ENCODE measurements at places on chromosomes 2 and 18. TPM values are rescaled to one million over a fixed set of nuclear protein-coding genes. Genes with fewer than 3 reads are reported as not detected.

Gene STAT4
- 0.16 TPM for total RNA-seq

Gene MREG
- total RNA-seq = 25.3 TPM

Gene GREB1
- 36.5 TPM for total RNA-seq

Gene DSG1
- not detected for total RNA-seq

Gene ERICH2
- total RNA-seq = not detected

Gene PUS10
- total RNA-seq = 2.5 TPM

Gene BBS5
- 0.35 TPM for total RNA-seq

DNA sequence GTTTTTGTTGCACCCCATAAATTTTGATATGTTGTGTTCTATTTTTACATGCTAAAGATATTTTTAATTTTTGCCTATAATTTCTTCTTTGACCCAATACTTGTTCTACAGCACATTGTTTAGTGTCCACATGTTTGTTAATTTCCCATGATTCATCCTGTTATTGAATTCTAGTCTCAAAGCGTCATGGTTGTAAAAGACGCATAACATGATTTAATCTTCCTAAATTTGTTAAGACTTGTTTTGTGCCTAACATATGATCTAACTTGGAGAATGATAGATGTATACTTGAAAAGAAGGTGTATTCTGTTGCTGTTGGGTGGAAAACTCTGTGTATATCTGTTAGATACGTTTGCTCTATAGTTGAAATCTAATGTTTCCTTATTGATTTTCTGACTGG, 27.1 kb upstream of the SULT1C3 start:
- no peak for DNase-seq

GRCh38 chr2:149160701-149161217, 122.3 kb downstream of the LYPD6B start:
- DNase-seq = no peak

GRCh38 chr2:62760026-62760425, 54.5 kb downstream of the EHBP1 start:
- no peak for DNase-seq

DNA sequence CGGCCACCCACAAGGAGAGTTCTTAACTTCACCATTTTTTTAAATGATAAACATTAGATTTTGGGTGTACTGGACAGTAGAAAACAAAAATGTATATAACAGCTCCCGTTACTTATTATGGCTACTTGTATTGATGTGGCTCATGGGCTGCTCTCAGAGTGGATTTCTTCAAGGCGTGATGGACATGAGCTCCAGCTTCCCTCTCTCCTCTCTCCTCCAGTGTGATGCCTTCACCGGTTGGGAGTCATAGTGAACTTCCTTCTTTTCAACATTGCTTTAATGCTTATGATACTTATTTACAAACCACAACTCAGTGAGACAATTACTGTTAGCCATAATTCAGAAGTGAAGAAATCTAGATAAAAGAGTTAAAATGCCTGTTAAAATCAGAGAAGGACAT, 515.2 kb downstream of the RNF144A start:
- no peak for DNase-seq

GRCh38 chr18:3579701-3580100, 129.7 kb downstream of the TGIF1 start:
- no peak for DNase-seq

DNA sequence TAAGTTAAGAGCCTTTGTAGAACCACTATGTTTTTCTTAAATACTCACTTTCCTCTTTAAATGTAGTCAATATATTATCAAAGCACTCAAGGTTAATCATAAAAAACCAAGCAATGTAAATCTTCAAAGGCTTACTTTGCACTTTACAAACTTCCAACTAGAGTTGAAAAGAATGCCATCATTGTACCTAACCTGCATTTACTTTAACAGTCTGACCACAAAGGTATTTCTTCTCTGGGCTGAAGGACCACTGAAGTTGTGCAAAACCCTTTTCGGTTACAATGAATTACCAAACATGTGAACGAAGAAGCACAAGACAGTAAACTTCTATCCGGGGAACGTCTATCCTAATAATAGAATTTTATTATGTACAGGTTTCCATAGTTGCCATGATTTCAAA, 3.0 kb downstream of the HNRNPLL start:
- no peak for DNase-seq

DNA sequence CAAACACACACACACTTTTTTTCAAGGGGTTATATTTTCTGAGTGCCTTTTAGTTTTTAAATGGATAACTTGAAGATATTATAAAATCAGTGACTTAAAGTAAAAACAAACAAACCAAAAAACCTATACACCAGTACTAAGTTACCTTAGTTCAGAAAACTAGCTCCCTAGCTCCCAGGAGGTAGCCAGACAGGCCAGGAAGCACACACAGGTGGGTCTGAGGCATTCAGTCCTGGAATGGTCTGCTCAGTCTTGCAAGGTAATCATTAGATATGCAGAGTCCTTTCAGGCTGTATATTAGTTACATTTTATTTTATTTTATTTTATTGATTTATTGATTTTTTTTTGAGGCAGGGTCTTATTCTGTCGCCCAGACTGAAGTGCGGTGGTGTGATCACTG, 10.7 kb upstream of the DYNC2LI1 start:
- DNase-seq = no peak

DNA sequence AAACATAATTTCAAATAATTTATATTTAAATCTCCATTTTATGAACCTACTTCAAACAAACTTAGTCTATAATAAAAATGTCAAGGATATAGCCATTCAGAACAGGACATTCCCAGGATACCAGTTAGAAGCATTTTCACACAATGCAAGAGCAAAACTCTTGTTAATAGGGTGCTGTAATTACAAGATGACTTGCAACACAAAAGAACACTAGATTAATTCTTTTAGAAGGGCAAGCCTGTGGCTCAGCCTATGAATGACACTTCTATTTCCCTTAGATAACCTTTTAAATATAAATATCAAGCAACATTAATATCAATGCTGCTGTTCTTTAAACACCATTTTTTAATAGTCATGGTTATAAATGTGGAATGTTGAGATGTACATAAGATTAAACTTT, 157.9 kb upstream of the SCN7A start:
- no peak for DNase-seq

- no peak for DNase-seq
Measured at GRCh38 chr2:142095647-142096046, 35.2 kb downstream of the LRP1B start.

- no peak for DNase-seq
Measured at GRCh38 chr2:3902131-3902530, 198.8 kb downstream of the DCDC2C start.

GRCh38 chr2:96528006-96528699, 8.4 kb upstream of the ARID5A start:
- DNase-seq = no peak

GRCh38 chr18:75211953-75212750, 1.6 kb downstream of the TSHZ1 start:
- DNase-seq = peak; percentile 80

GRCh38 chr2:180219491-180219890, 212.4 kb upstream of the CWC22 start:
- no peak for DNase-seq

Data from GM23338 (cell line).